Activated CD4-positive, alpha-beta T cell treated with anti-CD3 and anti-CD28 coated beads for 36 hours (primary cell): ENCODE measurements at places on chromosomes 13 and 19. TPM values are rescaled to one million over a fixed set of nuclear protein-coding genes. Genes with fewer than 3 reads are reported as not detected.

DNA sequence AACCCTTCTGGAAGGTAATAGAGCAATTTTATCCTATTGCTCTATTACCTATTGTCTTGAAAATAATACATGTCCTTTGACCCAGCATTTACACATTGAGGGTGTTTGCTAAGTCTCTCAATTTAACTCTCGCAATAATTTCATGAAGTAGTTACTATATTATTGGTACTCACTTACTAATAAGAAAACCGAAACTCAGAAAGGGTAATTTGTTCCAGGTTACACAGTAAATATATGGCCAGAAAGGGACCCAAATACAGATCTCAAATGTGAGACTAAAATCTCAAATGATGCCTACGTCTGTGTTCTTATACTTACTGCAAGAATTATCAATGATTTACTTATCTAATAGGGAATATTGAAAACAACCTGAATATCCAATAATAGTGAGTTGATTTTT, 29.7 kb upstream of the FAM216B start:
- DNase-seq, result no peak

DNA sequence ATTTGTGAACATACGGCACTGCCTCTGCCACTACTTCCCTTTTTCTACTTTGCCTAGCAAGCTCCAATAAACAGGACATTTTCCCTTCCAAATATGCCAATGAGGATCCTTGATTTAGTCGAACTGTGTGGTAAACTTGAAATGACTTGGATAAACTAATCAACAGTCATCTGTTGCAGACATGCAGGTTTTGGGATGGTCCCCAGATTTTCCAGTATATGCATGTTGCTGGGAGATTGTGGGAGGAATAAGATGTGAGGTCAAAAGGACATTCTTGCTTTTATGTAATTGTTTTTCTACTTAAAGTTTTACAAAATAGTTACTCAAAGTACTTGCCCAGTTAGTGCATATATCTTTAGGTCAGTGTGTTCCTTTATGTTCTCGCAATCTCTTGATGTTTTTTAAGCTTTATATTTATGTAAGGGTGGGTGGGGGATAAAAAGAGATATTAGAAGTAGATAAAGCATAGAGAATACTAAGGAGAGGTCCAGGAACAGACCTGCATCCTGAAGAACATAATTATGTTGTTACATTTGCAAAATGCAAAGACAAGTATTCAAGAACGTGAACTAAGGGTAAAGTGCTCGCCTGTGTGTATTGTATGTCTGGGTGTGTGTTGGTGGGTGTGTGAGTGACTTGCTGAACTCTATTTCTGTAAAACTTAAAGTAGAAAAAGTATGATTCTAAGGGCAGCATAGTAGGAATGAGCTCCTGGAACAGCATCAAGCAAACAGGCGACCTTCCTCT, 88.4 kb upstream of the OXGR1 start:
- no peak for DNase-seq

- peak; percentile 9 for DNase-seq
Observed at GRCh38 chr13:76723551-76724232, 162.5 kb downstream of the KCTD12 start.

- no peak for DNase-seq
Observed at GRCh38 chr13:53442979-53443378, 414.4 kb downstream of the OLFM4 start.

DNA sequence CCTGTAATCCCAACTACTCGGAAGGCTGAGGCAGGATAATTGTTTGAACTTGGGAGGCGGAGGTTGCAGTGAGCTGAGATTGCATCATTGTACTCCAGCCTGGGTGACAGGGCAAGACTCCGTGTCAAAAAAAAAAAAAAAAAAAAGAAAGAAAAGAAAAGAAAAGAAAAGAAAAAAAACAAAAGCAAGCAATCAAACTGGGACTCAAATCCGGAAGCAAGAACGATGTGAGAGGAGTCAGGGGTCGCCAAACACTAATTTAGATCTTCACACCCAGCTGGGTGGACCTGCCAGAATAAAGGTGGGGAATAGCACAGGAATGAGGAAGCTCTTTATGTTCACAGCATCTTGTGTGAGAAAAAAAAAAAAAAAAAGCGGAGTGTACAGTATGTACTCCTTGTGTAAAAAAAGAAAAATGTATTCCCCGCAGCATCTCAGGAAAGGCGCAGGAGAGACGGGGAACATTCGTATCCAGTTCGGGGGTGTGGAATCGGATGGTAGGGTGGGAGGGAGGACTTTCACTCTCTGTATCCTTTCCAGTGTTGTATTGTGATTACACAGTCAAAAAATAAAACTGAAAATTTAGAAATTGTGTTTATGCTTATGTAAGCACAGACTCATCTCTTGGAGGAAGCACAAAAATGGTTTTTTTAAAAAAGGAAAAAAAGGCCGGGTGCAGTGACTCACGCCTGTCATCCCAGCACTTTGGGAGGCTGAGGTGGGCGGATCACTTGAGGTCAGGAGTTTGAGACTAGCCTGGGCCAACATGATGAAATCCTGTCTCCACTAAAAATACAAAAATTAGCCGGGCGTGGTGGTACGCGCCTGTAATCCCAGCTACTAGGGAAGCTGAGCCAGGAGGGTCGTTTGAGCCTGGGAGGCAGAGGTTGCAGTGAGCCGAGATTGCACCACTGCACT, 7.6 kb downstream of the DNAJB1 start:
- peak; percentile 53 for DNase-seq

GRCh38 chr13:32116210-32116609, 84.6 kb downstream of the FRY start:
- DNase-seq, result no peak

GRCh38 chr13:31686670-31687425, 52.5 kb upstream of the RXFP2 start:
- DNase-seq, result no peak

- DNase-seq, result no peak
Observed at GRCh38 chr19:5086230-5086629, 117.3 kb downstream of the KDM4B start.

DNA sequence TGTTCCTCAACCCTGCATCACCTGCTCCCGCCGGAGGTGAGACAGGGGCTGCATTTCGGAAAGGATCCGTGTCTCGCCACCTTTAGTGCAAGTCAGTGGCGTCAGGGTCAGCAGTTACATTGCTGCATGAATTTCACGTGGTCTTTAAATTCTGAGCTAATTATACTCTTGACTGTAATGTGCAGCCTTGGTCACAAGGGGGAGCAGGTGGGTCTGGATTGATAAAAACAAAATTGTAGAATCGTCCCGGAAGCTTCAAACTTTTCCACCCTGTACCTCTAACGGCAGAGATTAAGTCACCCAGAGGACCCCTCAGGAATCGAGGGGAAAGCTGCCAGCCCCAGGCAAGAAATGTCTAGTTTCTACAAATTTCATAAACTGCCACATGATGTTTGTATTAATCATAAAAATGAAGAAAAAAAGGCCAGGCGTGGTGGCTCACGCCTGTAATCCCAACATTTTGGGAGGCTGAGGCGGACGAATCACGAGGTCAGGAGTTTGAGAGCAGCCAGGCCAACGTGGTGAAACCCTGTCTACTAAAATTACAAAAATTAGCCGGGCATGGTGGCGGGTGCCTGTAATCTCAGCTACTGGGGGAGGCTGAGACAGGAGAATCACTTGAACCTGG, 20.2 kb downstream of the BBC3 start:
- DNase-seq, result peak; percentile 89

GRCh38 chr19:39814595-39814994, 19.4 kb downstream of the DYRK1B start:
- DNase-seq, result no peak

- no peak for DNase-seq
Observed at GRCh38 chr13:38262211-38262610, 87.4 kb upstream of the UFM1 start.

- no peak for DNase-seq
Observed at GRCh38 chr19:33225458-33225926, at the start of gene SLC7A10. SLC7A10 (minus strand) TSS chr19:33225850; CDS start chr19:33225703, 147 bp downstream.

DNA sequence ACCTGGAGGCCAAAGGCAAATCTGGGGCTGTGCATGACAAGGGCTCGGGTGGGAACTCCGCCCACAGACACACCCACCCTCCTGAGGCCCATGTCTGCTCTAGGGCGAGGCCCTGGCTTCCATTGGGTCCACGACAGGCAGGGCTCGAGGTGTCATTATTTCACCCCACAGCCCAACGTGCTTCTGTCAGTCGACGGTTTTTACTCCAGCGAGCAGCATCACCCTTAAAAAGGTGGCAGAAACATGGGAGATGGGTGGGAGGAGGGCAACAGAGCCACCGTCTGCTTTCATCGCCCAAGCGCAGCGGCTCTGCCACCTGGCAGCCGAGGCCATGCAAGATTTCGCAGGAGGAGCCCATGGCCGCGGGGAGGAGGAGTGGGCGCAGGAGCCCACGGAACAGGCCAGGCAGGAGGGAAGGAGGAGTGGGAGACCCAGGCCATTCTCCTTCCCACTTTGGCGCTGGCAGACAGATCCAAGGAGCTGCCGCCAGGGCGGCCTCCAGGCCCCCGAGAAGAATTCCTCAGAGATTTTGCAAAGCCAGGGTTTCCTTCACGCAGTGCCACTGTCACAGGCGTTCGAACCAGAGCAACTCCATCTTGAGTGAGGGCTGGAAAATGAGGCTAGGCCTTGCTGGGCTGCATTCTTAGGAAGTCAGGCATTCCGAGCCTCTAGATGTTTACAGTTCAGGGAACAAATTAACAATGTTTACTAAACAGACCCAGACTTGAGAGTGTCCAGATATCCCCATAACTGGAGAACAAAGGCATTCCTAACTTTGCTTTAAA, 49.3 kb upstream of the TUBGCP3 start:
- DNase-seq, result no peak

GRCh38 chr19:19943848-19944582, 43.3 kb downstream of the ZNF93 start:
- DNase-seq, result no peak

DNA sequence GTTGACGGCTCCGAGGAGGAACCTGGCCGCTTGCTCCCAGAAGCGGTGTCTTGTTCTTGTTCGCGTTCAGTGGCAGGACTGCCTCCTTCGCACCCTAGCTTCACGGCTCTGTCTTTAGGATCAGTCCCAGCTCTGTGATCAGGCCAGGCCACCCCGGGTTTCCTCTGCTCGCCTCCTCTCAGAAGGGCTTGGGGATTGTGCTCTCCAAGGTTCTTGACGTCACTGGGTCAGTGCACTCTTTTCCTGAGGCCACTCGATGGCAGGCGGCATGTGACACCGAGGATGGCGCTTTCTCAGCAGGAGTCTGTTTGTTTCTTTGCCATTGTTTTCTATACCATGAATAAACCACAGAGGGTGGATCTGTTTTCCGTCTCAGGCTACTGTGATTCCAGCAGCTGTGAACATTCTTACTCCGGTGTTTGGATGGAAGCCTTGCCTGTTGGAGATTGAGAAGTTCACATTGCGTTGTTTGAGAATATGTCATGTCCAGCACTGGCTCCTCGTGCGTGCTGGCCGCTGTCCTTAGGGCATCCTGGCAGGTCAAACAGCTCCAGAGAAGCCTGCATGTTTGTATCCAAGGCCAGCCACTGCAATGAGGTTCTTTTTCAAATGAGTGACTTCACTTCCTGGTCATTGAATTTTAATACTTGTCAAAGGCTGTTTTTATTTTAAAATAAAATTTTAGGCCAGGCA, 44.5 kb downstream of the SLC7A9 start:
- no peak for DNase-seq

GRCh38 chr19:5698635-5699422, 8.7 kb downstream of the RPL36 start:
- DNase-seq, result no peak

GRCh38 chr19:3053218-3053621, 9.1 kb downstream of the TLE5 start:
- DNase-seq, result no peak

DNA sequence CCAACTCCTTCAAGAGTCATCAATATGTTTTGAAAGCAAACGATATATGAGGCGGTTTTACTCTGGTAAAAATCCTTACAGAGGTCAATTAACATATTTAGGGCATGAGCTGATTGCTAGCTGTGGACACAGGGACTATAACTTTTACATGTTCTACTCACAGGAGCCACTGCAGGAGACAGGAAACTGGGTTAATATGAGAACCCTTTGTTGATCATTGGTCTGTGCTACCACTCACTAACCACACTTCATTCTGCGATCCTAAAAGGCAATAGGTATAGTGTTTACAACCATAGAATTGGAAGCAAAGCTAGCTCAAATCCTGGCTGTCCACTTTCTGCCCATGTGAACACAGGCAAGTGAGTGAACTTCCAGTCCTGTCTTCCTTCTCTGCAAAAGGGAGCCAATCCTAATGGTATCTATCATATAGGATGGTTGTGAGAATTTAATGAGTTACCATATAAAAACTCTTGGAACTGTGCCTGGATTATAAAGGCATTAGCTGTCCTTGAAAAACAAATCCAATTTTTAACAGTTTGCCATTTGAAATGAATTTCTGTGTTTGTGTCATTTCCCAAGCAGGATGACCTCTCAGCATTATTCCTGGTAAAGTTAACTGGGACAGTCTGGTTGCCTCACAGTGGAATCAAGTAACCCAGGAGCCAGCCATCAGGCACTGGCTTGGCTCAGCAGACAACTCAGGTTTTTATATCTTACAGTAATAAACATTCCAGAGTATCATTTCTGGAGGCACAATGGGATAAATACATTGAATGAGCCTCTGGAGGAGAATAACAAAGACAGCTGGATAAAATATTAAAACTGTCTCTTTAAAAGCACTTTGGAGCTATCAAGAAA, 29.8 kb upstream of the RAP2A start:
- DNase-seq, result no peak

- DNase-seq, result no peak
Observed at GRCh38 chr19:30640252-30640965, 268.2 kb downstream of the ZNF536 start.

DNA sequence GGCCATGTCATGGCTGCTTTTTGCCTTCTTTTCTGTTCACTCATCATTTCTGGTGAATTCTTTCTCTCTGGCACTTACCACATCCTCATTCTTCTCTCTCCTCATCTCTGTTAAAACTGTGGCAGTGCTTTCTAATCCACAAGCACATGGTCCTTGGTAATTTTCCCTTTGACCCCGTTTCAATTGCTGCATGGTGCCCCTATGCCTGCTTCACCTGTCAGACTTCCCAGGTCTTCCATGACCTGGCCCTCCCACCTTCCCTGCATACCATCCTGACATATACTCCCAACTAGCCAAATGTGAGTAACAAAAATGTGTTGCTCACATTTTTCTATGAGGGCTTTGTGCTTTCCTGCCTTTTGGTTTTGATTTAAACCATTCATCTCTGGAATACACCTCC, 286.5 kb downstream of the MTUS2 start:
- no peak for DNase-seq

- DNase-seq, result peak; percentile 48
Observed at GRCh38 chr19:7200736-7201135, 93.5 kb downstream of the INSR start.

GRCh38 chr13:112970552-112971287, 1.7 kb downstream of the MCF2L start:
- DNase-seq, result no peak

Gene CAPN12
- 4.4 TPM for total RNA-seq

Gene PGLYRP1
- total RNA-seq, result not detected

Gene MUC16
- not detected for total RNA-seq

Gene ICAM3
- 122 TPM for total RNA-seq

Gene GDF15
- total RNA-seq, result not detected

Gene MICU2
- 28.4 TPM for total RNA-seq

Gene CLC
- not detected for total RNA-seq

Gene NAPSA
- 44.0 TPM for total RNA-seq

Gene LHB
- total RNA-seq, result 0.39 TPM

Gene DYRK1B
- total RNA-seq, result 6.9 TPM
